ENCODE measurements at places on chromosomes 16 and 17. TPM values are rescaled to one million over a fixed set of nuclear protein-coding genes. Genes with fewer than 3 reads are reported as not detected.
A peak's percentile ranks its signal among the peaks of the same experiment; 100 is the strongest.

FBXL16 gene
- polyA plus RNA-seq = 2.7 TPM

HCRT gene
- polyA plus RNA-seq = not detected

- DNase-seq = no peak
These were observed 17.7 kb downstream of the SLC38A8 start for GRCh38 chr16:84024854-84025253.

- no peak for DNase-seq
These were observed 7.0 kb downstream of the ZNF843 start for GRCh38 chr16:31435341-31436220.

- no peak for DNase-seq
These were observed 380.8 kb downstream of the SLC39A11 start for GRCh38 chr17:72711521-72712310.

DNA sequence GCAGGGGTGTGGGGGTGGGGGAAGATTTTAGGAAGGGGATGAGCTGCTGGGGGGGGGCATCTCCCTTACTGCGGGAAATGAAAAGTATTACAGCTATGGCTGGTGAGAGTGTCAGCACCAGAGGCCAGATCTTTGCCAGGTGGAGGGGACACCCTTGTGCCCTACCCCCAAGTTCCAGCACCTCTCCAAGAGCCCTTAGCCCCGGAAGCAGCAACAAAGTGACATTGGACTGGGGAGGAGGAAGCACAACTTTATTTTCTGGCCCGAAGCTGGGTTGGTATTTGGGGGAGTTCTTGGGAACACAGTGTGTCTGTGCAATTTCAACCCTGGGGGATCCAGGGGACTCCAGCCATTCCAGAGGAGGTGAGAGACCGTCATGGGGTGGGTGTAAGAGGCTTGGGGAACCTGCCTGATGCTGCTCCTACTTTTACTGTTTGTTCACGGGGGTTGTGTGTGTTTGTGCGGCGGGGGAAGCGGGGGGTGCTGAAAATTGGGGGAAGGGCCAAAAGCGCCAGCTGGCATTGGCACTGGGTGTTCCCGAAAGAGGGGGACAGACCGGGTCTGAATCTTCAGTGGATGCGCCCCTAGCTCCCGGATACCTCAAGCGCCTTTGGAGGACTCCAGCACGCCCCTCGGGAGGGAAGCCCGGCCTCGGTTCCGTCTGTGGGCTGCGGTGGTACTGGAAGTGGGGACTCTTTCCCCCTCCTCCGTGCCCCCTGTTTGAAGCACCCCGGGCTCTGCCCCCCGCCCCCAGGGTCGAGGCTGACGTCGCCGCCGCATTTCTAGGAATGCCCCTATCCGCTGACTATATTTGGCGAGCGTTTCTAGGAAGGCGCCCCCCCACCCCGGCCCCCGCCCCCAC is 230.3 kb downstream of the MRTFB start:
- no peak for DNase-seq

DNA sequence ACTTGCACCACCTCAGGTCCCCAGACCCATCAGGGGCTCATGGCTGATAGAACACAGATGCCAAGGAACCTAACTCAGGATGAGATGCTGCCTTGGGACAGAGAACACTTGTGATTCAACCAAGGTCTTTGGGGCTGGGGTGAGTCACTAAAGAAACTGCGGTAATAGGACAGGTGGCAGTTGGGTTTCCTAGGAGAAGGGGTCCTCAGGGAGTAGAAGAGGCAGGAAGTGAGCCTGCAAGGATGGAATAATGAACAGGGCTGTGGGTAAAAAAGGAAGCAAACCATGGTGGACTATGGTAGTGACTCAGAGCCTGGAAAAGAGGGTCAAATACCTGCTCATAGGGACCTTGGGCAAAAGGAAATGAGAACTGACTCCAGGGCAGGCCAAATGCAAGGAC is 6.5 kb upstream of the PNPO start:
- no peak for DNase-seq

DNA sequence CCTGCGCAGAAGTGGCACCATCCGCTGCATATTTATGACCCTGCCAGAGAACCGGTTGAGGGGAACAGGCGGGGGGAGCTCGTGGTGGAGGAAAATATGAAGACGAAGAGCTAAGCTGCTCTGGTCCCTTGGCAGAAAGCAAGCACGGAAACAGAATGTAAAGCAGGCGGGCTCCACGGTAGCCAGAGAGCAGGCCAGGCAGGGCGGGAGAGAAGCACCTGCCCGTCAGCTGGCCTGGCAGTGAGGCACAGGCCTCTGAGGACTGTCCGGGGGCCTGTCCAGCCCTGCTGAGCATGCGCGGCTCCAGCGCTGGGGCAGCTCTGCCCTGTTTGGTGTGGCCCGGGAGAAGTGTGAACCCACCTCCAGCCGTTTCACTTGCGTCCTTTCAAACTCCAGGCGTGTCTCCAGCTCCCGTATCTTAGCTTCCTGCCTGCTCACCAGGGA is 46.7 kb downstream of the PIPOX start:
- no peak for DNase-seq

- no peak for DNase-seq
These were observed 2.1 kb upstream of the UBB start for GRCh38 chr17:16378636-16379282.

GRCh38 chr17:15340966-15341365 is 431 bp downstream of the TEKT3 start:
- DNase-seq = no peak

- DNase-seq = no peak
These were observed 1.0 kb downstream of the TACO1 start for GRCh38 chr17:63601439-63602371.

DNA sequence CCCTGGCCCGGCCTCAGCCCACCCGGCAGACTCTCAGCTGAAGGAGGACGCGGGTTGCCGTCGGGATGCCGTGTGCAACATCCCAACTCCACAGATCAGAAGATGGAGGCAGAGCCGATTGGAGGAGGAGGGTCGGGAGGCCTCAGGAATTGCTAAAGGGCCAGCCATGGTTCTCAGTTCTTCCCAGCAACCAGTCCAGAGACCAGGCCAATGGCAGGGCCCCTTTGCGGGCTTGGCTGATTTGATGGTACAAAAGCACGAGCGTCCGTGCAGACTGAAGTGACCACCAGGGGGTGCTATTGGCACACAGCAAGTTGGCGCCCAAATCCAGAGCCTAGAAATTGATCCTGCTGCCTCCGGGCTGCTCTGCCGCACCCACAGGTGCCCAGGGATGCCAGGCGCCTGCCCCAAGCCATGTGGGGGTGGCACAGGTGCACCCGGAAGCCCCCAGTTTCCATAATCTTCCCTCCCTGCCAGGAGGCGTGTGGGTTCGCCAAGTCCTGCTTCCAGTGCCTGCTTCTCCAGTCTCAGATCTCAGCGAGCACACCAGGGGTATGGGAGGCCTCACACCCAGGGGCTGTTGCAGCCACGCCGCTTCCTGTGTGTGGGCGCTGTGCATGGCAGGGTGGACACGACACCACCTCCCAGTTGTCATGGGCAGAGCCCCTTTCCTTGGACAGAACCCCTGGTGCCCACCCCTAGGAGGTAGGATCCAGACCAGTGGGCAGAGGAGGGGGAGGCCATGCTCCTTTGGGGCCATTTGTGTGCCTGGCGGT is 7.1 kb upstream of the TEX19 start:
- DNase-seq = peak; percentile 71
